ENCODE measurements at places on chromosomes 1 and 21.

DNA sequence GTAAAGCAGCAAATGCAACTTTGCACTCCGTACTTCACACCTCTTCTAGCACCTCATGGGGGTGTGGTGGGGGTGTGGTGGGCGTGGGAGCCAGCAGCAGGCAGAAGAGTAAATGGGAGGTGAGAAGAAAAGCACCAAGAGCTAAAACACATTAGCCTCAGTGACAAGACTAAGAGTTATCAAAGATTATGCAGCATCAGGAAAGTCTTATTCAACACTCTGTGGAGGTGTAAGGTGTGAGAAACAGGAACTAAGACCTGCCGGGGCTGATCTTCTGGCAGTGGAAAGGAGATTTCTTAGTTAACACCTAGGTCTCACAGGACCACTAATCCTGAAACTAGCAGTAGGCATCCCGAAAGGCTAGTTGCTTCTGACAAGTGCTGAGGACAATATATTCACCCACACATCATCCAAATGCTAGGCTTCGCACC is 9.9 kb downstream of the TGFBR3 start:
- DNase-seq, result peak; percentile 7

- DNase-seq, result no peak
Measured at GRCh38 chr1:181803421-181803820, 258.1 kb downstream of the ZNF648 start.

DNA sequence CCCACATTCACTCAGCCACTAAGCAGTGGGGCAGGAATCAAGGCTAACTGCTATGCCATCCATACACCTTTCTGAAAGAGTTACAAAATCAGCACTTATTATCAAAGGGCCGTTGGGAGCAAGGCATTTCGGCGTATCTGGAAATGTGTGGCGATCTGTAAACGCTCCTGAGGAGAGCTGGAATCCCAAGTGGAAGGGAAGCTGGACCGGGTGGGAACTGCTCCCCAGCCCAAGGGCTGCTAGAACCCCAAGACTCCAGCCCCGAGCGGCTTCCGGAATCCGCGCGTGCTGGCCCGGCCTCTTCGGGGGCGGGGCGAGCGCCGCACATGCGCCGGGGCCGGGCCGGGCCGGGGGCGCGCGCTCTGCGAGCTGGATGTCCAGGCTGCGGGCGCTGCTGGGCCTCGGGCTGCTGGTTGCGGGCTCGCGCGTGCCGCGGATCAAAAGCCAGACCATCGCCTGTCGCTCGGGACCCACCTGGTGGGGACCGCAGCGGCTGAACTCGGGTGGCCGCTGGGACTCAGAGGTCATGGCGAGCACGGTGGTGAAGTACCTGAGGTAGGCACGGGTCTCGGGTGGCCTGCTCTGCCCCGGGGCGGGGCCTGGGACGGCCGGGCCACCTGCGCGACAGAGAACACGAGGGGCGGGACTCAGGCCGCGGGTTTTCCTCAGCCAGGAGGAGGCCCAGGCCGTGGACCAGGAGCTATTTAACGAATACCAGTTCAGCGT is at the start of gene NAXE:
NAXE (plus strand) TSS at position 345 of the 726 bp plus-strand sequence; CDS start at position 374, 29 bp downstream.
- peak; percentile 59 for DNase-seq

DNA sequence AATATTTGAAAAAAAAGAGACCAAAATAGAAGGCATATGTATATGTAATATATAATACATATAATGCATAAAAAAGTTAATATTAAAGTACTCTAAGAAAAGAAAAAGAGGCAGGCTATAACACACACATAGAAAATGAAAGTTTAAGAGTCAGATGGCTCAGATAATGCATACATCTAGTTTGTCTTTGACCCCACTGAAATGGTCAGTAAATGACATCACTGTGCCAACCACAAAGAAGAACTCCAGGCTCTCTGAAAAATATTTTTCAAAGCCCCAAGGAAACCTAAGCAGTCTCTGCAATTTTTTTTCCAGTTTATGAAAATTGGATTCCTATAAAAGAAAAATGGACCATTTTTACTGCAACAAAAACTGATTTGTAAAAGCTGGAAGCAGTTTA is 55.4 kb upstream of the SCYL3 start:
- DNase-seq, result no peak

GRCh38 chr1:116289193-116289592 is 83.9 kb upstream of the ATP1A1 start:
- DNase-seq, result no peak

GRCh38 chr1:40829631-40830245 is 32.4 kb downstream of the CITED4 start:
- DNase-seq, result no peak

- DNase-seq, result no peak
Measured at GRCh38 chr1:25568834-25569596, 25.6 kb downstream of the LDLRAP1 start.

- DNase-seq, result no peak
Measured at GRCh38 chr21:34939673-34940331, 109.3 kb downstream of the RUNX1 start.

- no peak for DNase-seq
Measured at GRCh38 chr1:4174291-4175200, 274.5 kb upstream of the C1orf174 start.

- peak; percentile 51 for DNase-seq
Measured at GRCh38 chr1:158112994-158113758, 67.5 kb upstream of the CD1D start.

GRCh38 chr21:28436286-28436932 is 556.3 kb downstream of the LTN1 start:
- DNase-seq, result no peak

DNA sequence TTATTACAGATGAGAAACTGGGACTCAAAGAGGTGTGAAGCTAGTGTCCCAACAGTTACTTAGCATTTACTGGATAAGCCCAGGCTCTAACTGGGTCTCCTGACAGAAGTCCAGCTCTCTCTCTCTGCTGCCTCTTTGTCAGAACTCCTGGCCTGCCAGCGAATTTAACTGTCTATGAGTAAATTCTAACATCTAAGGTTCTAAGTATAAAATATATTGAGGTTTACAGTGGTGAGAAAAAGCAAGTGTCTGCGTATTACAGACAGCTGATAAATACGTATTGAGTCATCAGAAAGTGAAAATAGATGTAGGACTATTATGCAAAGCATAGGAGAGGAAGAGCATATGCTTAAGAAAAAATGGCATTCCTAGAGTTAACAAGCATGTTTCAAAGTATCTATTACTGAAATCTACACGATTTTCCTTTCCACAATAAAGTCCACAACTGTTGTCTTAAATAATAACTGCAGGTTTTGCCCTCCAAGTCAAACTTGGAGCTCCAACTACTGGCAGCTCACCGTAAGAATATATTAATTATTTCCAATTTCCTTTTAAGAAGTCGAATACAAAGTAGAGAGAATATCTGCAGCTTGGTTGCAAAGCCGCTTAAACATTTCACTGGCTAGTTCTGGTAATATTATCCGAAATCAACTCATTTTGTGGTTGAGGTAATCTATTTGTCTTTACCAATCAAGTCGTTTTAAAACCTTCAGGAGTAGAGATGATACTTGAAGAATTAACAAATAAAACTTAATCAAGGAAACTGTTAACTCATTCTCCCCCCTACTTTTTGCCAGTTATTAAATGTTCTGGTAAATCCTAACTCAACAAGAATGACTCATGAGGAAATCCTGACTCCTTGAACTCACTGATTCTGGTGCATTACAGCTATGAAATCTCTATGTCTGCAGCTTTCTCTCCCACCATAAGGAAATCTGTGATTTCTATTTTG is 1.4 kb upstream of the RGS2 start:
- no peak for DNase-seq

GRCh38 chr1:64745181-64745985 is 508 bp downstream of the RAVER2 start:
- DNase-seq, result peak; percentile 9

GRCh38 chr1:156813750-156814570 is 2.7 kb downstream of the SH2D2A start:
- DNase-seq, result peak; percentile 65

GRCh38 chr1:58391056-58391455 is 155.5 kb downstream of the OMA1 start:
- no peak for DNase-seq

- DNase-seq, result no peak
Measured at GRCh38 chr1:172142324-172142723, 278.2 kb upstream of the C1orf105 start.

DNA sequence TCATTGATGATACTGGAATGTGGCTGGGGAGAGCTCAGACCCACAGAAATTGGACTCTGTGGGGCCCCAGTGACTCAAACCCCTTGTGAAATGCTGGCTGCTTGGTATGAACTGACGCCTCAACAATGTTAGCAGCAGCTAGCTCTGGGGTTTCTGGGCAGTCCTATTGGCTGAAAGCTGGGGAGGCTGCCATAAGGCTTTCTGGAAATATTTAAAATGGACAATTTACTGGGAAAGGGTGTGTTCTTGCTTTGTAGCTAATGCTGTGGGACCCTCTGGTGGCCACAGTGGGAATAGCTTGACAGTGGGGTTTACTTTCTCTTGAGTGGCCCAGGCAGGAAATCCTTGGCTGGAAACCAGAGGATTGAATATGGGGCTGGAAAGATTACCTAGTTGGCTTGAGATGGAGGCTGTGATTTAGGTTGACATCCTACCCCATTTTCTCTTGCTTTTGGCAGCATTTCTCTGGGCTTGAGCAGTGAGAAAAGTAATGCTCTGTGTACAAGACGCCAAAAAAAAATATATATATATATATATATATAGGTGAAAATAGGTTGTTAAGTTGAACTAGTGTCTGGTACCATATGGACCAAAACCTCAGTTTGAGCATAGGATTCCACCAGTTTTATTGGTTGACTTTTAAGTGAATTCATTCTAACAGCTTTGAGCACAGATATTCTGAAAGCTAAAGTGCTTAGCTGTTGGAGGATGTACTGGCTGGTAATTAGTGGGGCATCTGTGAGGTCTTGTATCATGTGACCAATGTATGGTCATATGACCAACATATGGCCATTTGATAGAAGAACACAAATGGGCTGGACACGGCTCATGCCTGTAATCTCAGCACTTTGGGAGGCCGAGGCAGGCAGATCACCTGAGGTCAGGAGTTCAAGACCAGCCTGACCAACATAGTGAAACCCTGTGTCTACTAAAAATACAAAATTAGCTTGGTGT is 8.2 kb upstream of the S100A10 start:
- DNase-seq, result peak; percentile 66

DNA sequence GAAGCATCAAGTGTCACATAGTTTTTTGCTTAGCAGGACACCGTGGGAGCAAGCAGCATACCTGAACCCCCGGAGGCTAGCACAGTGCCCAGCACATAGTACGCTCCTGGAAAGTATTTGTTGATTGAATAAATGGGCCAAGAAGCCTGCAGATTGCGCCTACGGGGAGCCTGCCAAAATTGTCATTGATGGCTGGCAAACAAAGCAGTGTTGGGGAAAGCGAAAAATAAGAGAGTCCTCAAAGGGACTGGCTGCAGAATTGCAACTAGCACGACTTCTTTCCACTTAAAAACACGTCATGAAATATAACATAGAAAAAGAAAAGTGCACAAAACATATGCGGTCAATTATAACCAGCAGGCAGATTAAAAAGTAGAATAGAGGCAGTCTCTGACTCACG is 125.2 kb upstream of the GALNT2 start:
- no peak for DNase-seq

DNA sequence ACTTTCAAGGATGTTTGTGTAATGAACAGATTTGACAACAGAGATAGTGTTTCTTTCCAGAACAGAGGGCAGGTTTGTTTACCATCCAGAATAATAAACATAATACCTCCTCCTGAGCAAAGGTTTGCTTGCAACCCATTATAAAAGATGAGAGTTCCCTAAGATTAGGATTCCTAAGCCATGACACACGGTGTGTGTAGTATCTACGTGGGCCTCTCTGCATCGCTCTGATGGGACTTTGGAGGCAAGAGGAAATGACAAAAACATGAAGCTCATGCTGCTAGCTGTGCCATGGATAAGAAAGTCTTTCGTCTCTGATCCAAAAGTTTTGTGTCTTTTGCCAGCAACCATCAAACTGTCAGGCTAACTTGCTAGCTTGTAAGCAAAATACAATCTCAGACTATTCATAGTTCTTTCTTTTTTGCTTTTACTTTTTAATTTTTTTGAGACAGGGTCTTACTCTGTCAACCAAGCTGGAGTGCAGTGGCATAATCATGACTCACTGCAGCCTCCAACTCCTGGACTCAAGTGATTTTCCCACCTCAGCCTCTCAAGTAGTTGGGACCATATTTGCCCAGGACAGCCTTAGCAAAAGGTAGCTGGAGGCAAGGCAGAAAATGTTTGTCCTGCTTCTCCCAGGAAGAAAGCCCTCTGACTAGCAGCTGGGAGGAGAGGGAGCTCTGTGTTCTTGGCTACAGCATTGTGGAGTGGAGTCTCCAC is 81.1 kb downstream of the LHX4 start:
- no peak for DNase-seq

- DNase-seq, result no peak
Measured at GRCh38 chr1:14506471-14507255, 91.8 kb upstream of the KAZN start.

DNA sequence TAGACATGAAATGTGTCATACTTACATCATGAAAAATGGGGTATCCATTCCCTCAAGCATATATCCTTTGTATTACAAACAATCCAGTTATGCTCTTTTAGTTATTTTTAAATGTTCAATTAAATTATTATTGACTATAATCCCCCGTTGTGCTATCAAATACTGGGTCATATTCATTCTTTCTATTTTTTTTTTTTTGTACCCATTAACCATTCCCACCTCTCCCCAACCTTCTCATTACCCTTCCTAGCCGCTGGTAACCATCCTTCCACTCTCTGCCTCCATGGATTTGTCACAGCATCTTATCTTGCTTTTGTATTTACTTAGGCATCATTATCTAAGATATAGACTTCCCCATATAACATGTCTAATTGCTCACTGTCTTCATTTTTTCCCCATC is 15.8 kb downstream of the ATG4C start:
- DNase-seq, result no peak

- DNase-seq, result no peak
Measured at GRCh38 chr1:152160576-152160975, 1.5 kb upstream of the RPTN start.

DNA sequence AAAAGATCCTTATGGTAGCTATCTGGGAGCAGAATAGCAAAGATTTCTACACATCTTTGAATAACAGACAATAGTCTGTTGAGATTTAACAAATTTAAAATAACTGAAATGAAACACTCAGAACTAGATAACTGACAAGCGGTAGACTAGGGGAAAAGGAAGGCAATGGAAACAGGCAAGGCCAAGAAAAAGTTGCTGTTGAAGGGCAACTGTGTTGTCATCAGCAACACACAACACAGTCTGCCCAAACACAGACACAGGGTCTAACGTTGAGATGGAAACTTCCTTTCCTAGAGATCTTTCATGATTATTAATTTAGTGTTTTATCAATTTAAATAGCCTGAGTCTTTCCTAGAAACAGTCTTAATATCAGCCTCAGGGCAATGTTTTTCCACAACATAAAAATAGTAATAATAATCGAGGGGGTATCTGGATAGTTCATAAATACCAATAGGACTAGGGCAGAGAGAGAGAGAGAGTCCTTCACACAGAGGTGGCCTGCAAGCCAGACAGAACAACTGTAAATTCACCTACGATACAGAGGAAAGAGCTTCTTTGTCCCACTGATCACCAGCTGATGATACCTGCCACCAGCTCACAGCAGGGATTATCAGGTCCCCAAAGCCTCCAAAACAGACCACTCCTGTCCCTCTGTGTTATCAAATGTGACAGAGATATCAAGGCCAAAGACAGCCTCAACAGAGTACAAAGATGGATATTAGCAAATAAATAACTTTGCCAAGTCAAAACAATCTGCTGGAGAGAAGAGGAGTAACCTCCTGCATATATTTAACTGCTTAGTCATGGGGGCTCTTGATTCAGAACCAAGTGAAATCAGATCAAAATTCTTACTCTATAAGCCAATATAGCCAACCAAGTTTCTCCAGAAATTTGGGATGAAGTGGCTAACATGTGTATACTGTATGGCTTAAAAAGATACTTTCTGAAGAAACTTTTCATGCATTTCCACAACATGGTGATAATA is 245.3 kb downstream of the SLC45A1 start:
- no peak for DNase-seq

GRCh38 chr1:103108376-103109150 is at the start of gene COL11A1:
TSS of gene COL11A1 (minus strand) at chr1:103108522. CDS start at chr1:103108178, 344 bp downstream.
- DNase-seq, result no peak

All from CD4-positive, alpha-beta T cell treated with Interferon gamma for 1 hour (primary cell).